ENCODE measurements at places on chromosomes 6 and 20.

GRCh38 chr6:141728330-141728729, 404.4 kb upstream of the GJE1 start:
- no peak for DNase-seq

- DNase-seq, result no peak
These were observed 114.0 kb downstream of the VEGFA start for GRCh38 chr6:43883847-43884651.

GRCh38 chr6:13733178-13733887, 21.7 kb upstream of the RANBP9 start:
- DNase-seq, result no peak

DNA sequence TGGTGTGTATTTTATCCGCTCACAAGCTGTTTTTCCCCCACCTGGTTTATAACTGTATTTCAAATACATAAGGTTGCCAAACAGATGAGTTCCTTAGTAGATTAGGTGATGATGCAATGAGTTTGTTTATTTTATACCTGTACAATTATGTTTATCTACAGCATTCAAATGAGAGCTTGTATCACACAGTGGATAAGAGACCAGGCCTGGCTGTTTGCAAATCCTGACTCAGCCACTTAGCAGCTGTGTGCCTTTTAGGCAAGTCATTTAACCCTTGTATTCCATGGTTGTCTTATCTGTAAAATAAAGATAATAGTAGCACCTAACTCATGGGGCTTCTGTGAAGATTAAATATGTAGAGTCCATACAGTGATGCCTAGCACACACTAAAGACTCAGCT, 143.7 kb downstream of the MOXD1 start:
- no peak for DNase-seq

DNA sequence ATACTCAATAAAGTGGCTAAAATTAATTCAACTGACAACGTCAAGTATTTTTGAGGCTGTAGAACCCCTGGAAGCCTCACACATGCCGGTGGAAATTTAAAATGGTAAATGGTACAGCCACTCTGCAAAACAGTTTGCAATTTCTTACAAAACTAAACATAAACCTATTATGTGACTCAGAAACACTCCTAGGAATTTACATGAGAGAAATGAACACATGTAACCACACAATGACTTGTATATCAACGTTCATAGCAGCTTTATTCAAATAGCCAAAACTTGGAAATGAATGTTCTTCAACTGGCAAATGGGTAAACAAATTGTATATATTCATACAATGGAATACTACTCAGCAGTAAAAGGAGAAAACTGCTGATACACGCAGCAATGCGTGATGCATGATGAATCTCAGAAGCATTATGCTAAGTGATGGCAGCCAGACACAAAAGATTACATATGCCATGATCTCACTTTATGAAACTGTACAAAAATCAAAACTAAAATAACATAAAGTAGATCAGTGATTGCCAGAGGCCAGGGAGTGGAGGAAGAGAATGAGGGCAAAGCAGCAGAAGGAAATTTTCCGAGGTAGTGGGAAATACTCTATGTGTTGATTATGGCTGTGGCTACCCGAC, 112.5 kb downstream of the FAM50B start:
- no peak for DNase-seq

- no peak for DNase-seq
These were observed 151.8 kb downstream of the VEGFA start for GRCh38 chr6:43921548-43922425.

- DNase-seq, result no peak
These were observed 29.6 kb downstream of the SPATA2 start for GRCh38 chr20:49885558-49886332.

GRCh38 chr20:24273251-24273650, 196.2 kb upstream of the SYNDIG1 start:
- no peak for DNase-seq

GRCh38 chr6:36546308-36546919, 865 bp downstream of the STK38 start:
- no peak for DNase-seq

- no peak for DNase-seq
These were observed 97.1 kb upstream of the GRIK2 start for GRCh38 chr6:101296169-101296960.

DNA sequence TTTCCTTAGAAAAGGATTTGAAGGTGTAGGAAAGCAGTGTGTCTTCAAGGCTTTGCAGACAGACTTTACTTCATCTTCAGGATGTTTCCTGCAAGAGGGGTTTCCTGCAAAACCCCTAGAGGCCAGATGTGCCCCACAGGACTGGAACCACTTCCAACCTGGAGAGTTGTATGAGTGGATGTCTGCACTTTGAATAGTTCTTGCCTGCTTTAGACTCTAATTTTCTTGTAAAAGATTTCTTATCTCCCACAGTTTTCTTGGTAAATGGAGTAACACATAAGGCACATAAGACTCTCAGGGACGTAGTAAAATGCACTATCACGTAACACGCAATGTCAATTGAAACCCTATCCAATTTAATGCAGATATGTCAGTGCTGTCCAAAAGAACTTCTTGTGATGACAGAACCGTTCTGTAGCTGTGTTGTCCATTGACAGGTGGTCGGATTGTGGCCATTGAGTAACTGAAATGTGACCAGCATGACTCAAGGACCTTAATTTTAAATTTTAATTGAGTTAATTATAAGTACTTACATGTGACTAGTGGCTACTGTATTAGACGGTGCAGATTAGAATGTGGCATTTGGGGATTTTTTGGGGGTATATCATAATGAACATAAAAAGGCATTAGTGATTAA, 118.7 kb downstream of the JARID2 start:
- DNase-seq, result no peak

DNA sequence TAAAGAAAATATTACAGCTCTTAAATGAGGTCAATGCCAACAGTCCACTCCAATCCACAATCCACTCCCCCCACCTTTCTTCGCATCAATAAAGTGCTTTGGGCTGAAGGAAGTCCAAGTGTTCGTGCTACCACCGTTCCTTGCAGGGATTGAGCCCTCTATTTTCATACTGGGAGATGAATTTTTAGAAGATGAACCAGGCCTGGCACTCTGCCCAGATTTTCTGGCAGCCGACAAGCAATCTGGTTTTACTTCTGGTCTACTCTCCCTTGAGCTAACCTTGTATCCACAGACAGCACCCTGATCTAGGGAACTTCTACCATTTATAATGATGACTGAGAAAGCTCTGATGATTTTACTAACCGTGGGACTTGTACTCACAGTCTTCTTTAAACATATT, 72.3 kb downstream of the BTBD9 start:
- DNase-seq, result no peak

DNA sequence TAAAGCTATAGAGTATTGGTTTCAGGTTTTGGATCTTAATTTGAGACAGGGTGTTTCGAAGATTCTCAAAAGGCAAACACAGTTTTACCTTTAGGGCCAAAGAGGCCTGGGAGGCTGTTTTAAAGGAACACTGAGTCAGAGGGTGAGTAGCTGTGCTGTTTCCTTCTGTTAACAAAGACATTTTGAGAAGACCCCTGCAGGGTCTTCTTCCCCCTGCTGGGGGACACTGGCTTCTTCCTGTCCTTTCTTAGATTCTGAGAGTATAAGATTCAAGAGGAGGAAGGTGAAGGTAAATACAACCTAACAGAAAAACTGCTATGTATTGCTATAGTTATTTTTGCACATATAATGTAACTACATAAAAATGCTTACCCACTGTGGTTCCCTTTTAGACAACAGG, 19.0 kb downstream of the HS3ST5 start:
- DNase-seq, result no peak

DNA sequence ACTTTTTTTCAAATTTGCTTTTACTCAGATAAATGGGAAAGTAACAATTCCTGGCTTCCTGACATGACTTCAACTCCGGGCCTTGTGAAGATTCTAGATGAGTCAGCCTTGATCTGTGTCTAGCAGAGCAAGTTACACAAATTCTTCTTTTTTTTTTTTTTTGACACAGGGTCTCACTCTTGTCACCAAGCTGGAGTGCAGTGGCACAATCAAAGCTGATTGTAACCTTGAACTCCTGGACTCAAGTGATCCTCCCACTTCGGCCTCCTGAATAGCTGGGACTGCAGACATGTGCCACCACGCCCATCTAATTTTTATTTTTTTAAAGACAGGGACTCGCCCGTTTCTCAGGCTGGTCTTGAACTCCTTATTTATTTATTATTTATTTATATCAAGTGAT, 7.3 kb upstream of the ARHGAP18 start:
- no peak for DNase-seq

GRCh38 chr6:139932671-139933070, 558.2 kb upstream of the CITED2 start:
- no peak for DNase-seq

DNA sequence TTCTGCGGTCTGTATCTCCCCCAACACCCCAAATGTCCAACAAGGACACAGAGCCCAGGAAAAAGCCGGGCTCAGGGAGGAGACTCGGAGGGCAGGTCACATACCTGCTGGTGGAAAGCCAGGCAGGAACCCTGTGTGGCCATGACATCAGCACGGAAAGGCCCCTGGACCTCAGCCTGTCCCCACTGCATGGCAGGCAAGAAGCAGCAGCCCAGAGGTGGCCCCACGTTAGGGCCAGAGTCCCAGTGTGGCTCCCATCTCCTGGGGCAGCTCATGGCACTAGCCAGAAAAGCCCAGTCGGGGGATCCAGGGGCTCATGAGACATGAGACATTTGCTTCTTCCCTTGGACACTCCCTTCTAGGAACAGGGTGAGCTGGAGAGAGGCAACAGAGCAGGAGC, 258.7 kb downstream of the DLL1 start:
- DNase-seq, result no peak

DNA sequence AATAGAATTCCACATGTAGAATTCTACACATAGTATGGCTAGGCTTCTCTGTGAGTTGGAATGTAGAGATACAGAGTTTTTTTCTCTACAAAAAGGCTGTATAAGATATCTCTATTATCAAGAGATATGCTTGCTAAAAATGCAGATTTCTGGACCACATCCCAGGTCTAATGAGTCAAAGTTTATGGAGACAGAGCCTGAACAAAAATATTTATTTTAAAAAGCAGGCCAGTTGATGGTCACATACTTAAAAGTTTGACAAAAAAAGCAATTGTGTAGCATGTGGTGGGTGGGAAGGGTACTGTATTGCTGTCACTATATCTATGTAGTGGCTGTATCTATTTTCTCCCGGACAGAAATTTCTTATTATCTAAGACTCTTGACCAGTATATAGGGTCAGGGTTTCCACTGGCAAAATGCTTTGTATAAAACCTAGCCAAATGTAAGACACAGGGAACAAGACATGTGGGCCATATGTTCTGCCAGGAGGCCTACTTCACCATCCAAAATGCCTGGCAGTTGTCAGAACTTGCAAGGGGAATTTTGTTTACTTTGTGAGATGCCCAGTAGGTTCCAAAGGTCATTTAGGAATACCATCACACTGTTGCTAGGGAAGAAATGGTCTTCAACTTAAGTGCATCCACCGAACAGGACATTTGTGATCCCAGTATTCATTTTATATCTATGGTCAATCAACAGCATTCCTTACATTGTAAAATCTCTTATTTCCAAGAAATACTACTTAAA, 60.6 kb downstream of the SHPRH start:
- no peak for DNase-seq

DNA sequence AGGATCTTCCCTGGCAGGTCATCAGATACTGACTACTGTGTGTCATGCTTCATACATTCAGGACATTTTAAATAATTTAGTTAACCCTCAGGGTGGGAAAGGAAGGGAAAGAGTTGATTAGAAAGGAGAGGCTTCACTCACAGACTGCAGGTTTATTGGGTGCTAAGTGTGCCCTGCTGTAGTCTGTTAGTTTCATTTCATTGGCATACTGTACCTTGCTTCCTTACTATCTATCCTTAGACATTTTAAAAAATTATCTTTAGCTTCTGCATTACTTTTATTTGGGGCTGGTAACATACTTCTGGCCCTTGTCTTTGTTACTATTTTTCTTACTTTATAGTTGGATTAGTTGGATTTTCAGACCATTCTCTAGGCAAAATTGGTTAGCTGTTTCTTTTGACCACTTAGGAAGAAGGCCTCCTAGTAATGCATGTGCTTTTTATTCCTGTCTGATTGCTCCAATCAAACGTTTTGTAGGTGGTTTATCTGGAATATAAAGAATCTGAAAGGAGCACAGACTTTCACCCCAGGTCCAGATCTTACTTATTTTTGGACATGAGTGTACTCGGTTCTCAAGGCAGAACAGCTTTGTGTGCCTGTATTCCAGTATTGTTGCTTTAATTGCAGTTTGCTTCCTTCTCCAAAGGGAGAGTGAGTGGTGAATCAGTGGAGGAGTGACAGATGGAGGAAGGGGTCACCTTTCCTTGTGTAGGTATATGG, 82.7 kb upstream of the PRDM1 start:
- DNase-seq, result no peak

DNA sequence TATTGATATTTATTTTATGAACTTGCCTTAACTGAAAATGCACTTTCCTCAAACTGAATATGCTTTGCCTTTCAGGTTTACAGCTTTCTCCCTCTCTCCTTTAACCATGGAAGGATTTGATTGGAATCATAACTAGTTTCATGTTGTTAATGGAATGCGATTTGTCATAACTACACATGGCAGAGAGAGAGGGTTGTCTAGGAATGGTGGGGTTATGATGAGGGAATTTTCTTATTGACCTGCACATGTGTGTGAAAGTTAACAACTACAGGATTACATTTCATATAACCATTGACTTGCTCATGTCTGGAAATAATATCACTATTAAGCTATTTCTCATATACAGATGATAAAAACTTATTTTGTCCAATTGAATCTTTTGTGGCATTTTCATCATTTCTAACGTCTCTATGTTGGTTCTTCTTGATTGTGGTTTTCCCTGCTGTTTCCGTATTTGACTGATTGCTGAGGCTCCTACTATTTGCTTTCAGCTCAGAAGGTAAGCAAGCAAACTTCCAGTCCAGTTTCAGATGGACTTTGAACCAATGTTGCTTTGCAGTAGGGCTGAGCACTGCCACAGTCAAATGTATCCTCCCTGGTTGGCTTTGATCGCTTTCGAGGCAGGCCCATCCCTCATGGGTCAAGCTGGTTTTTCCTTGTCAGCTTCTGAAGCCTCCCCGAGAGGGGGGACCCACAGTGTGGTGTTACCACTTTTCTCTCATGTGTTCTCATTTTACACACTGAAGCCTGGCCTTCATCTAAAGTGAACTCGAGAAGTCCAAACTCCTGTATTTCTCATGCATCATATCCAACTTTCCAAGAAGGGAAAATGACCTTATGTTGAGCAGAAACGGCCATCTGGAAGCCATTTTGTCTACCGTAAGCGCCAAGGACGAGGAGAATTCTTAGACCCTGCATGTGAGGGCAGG, 7.6 kb upstream of the CCN2 start:
- no peak for DNase-seq

- DNase-seq, result no peak
These were observed 126.0 kb upstream of the ADGRF1 start for GRCh38 chr6:47168180-47168579.

GRCh38 chr6:25499615-25500235, 152.3 kb upstream of the SCGN start:
- no peak for DNase-seq

GRCh38 chr20:45290677-45291355, 15.8 kb upstream of the RBPJL start:
- DNase-seq, result no peak

- no peak for DNase-seq
These were observed 16.6 kb downstream of the SLC22A1 start for GRCh38 chr6:160137989-160138835.

GRCh38 chr6:119669221-119669620, 319.7 kb upstream of the MAN1A1 start:
- no peak for DNase-seq
